Renal pelvis (tissue), 12 donors: ENCODE measurements at places on chromosomes 4 and X. TPM values are rescaled to one million over a fixed set of nuclear protein-coding genes. Genes with fewer than 3 reads are reported as not detected.

DNA sequence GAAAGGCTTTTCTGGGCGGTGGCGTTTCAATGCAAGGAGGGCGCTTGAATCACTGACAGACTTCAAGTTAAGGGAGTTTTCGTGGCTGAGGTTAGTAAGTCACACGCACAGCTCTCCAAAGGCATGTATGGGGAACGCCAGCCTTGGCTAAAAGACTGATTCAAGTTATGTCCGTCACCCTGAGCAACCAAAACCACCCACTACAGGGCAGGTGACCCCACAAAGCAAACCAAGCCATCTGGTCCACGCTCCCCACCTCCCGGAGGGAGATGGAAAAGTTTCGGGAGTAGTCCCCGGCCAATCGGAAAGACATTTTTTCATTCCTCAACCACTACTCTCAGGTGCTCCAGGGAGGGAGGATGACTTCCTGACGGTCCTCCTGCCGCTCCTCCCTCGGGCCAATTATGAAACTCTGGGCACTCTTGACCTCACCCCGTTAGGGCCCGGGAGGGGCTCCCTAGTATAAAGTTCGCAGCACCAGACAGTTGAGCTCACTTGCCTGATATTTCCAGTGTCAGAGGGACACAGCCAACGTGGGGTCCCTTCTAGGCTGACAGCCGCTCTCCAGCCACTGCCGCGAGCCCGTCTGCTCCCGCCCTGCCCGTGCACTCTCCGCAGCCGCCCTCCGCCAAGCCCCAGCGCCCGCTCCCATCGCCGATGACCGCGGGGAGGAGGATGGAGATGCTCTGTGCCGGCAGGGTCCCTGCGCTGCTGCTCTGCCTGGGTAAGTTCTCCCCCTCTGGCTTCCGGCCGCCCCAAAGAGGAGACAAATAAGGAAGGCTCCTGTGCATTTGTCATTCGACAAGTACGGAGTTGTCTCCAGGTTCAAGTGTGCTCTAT lies at the start of gene EREG:
Gene EREG (plus strand): TSS at position 494 of the 840 bp plus-strand sequence. CDS start 164 bp downstream, at position 658.
- no peak for DNase-seq

DNA sequence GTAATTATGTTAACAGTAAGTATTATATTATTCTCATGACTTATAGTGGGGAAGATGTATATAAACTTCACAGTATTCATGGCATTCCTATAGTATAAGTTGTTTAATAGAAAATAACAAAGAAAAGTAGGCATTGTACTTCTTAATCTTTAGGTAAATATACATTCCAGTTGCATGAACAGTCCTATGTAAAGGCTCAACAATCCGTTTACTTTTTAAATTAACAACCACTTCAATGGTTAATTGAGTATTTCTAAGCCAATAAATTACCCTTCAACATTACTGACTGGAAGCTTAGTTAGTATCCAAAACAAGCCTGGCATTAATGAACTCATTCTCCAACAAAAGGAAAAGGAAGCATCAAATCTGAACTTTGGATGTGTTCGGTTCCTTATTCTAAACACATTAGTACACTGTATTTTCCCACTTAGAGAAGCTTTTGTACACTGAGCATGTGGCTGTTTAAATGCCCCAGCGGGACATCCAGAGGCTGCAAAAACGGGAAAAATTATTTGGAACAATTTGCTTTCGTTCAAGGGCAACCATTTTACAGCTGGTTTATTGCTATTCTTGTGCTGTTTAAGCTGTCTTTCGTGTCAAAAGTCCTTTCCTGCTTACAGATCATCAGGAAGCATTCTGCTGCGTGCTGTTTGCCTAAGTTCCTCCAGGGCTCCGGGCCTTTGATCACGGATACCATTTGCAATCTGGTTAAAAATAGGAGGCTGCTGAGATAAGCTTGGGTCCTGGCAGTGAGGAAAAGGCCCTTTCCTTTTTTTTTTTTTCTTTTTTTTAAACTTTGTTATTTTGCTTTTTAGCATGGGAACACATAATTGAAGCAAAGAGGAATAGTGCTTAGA lies 460.3 kb downstream of the SPRY1 start:
- no peak for DNase-seq

- DNase-seq = peak; percentile 15
Observed at GRCh38 chr4:46931981-46932380, 22.9 kb upstream of the COX7B2 start.

GRCh38 chr4:32196950-32197688 lies 1477.0 kb downstream of the PCDH7 start:
- DNase-seq = peak; percentile 24

GRCh38 chrX:118528071-118528737 lies 32.6 kb downstream of the DOCK11 start:
- no peak for DNase-seq

Gene MAGEB2
- not detected for polyA plus RNA-seq

Gene NUDT10
- polyA plus RNA-seq = 11.9 TPM

Gene VSIG4
- 7.6 TPM for polyA plus RNA-seq
